ENCODE measurements at places on chromosomes 13 and 19. TPM values are rescaled to one million over a fixed set of nuclear protein-coding genes. Genes with fewer than 3 reads are reported as not detected.

Gene PRTN3
- polyA plus RNA-seq, result not detected

Gene ACP7
- 0.21 TPM for polyA plus RNA-seq

Gene NCAN
- polyA plus RNA-seq, result not detected

Gene OR10H1
- polyA plus RNA-seq, result not detected

Gene PGLYRP1
- not detected for polyA plus RNA-seq

Gene SYDE1
- 18.5 TPM for polyA plus RNA-seq

Gene GRK1
- not detected for polyA plus RNA-seq

Gene SYMPK
- polyA plus RNA-seq, result 39.0 TPM

Gene C19orf18
- 1.9 TPM for polyA plus RNA-seq

Gene SIGLEC10
- not detected for polyA plus RNA-seq

Gene PLIN5
- polyA plus RNA-seq, result 6.4 TPM

Gene TNPO2
- polyA plus RNA-seq, result 16.0 TPM

Gene ADAMTS10
- polyA plus RNA-seq, result 15.8 TPM

Gene LGALS7
- polyA plus RNA-seq, result 1.2 TPM

Gene SLITRK5
- 0.22 TPM for polyA plus RNA-seq

Gene SAMD1
- 45.6 TPM for polyA plus RNA-seq

Gene IL17D
- 12.3 TPM for polyA plus RNA-seq

Gene CADM4
- 17.1 TPM for polyA plus RNA-seq

Gene CGB5
- 0.22 TPM for polyA plus RNA-seq

Gene CEACAM3
- not detected for polyA plus RNA-seq
